ENCODE measurements at places on chromosomes 7 and 10.

DNA sequence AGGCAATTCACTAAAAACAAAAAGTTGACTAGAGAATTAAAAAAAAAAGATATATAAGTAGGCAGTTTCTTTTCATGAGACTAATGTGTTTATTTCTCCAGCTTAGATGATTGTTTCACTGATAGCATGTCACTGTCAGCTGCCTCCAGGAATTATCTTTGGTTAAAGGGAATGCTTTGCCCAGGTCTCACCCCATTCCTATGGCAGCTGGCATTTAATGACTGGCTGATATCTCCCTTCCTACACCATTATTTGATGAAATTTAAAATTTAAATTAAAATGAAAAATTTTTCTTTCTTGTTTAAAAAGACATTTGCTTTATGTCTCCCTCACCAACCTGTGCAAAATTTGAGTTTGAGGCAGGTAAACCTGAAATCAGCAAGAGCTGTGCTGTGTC lies 214.5 kb upstream of the PRSS1 start:
- DNase-seq = no peak

- no peak for DNase-seq
Observed at GRCh38 chr7:17971411-17971810, 31.1 kb upstream of the SNX13 start.

DNA sequence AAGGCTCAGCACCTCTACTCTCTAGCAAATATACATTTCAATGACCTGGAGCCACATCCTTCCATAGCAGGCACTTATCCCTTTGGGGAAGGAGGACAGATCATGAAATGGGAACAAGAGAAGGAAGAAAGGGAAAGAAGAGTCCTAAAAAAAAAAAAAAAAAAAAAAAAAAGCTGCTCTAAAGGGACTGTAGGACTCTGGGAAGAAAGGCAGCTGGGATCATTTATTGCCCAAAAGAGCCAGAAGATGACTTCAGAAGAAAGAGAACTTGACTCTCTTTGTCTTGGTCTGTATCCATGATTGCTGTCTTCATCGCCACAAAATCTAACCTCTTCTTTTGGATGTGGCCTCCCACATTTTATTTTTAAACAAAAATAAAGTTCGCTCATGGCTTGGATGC lies 203.6 kb upstream of the CELF2 start:
- no peak for DNase-seq

DNA sequence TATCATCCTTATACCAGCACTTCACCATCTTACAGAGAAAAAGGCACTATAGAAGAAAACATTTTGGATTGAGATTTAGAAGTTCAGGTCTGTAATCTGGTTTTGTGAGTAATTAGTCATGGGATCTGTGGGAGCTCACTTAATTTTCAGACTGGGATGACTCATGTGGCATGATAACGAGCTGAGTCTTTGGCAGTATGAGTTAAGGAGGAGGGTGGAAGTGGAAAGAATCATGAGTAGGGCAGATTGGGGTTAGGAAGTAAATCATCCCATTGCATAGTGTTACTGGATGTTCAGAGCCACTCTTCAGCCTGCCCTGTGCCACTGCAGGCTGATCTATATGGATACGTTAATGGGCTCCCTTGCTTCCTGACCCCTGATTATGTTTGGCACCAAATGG lies 64.9 kb downstream of the ZNF92 start:
- DNase-seq = peak; percentile 79

DNA sequence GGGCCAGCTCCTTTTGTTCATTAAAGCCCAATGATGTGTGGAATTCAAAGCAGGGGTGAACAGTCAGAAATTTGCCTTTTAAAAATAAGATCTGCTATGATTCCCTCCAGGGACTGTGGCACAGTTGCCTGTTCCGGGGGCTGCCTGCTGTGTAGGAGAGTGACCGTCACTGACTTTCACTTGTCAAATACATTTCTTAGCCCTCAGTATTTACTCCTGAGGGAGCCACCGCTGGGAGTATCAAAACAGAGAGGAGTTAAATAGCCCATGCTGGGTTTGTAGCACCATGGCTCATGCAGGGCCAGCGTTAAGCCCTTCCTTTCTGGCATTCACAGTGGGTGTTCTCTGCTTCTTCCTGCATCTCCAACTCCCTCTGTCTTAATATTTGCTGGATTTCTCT lies 897.8 kb downstream of the SORCS3 start:
- DNase-seq = no peak

DNA sequence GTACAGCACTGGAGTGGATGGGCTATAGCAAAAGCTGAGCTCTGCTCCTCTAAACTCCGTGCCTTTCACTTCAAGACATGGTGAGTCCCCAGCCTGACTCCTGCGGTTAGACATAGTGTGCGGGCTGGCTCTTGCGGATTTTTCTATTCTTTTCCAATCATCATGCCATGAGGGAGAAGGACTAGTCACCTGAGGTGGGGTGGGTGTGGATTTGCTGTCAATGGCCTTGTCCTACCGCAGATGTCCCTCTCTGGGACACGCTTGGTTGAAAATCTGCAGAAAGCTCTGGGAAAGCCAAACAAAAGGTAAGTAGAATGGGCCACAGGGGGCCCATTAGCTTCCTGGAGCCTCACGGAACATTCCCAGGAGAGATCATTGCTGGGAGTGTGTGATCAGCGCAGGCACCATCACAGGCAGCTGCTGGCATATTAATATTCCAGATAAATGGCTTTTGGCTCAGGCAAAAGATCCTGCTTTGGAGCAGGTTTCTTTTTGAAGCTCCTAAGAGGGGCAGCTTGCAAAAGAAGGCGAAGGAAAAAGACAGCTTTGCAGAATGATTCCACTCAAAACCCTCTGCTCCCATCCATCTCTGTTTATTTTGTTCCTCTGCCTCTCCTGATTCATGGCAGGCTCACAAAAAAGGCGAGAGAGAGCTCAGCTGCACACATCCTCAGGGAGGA lies 509.0 kb upstream of the ZMIZ1 start:
- DNase-seq = no peak

DNA sequence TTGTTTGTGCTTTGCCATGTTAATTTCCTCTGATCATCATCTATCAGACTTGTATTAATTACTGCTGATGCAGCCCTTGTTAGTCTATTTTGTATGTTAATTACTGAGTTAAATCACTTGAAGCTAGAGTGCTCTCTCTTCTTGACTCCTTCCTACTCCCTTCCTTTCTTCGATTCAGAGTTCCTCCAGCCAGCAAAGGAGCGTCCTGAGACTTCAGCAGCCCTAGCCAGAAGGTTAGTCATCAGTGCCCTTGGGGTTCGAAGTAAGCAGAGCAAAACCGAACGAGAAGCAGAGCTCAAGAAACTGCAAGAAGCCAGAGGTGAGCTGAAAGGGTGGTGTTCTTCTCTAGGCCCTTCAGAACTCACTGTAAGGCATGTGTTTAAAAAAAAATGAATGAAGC lies 32.1 kb downstream of the LOXL4 start:
- no peak for DNase-seq

- no peak for DNase-seq
Observed at GRCh38 chr7:29041991-29042390, 83.9 kb upstream of the TRIL start.

DNA sequence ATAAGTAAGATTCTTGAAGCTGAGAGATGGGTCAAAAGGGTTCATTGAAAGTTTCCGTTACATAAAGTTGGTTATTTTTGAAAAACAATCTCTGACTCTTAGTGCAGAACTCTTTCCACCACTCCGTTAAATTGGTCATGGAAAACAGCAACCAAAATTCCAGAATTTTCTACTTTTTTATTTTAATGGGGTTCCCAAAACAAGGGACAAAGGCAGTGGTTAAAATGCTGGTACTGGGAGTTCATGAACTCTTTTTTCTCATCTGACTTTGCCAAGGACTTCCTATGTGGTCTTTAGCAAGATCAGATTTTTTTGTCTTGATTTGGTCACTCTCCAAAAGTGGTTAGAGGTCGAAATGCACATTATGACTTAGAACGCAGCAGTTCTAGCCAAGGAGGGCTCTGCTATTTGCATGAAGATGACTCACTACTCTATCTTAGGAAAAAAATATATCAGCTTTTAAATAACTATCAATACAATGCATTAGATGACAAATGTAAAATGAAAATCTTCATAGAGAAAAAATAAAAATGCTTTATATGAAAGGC lies 145.7 kb downstream of the REEP3 start:
- no peak for DNase-seq

GRCh38 chr10:16948361-16948760 lies 131.1 kb upstream of the RSU1 start:
- DNase-seq = no peak

- DNase-seq = peak; percentile 76
Observed at GRCh38 chr7:108196004-108196403, 65.8 kb upstream of the LAMB4 start.

DNA sequence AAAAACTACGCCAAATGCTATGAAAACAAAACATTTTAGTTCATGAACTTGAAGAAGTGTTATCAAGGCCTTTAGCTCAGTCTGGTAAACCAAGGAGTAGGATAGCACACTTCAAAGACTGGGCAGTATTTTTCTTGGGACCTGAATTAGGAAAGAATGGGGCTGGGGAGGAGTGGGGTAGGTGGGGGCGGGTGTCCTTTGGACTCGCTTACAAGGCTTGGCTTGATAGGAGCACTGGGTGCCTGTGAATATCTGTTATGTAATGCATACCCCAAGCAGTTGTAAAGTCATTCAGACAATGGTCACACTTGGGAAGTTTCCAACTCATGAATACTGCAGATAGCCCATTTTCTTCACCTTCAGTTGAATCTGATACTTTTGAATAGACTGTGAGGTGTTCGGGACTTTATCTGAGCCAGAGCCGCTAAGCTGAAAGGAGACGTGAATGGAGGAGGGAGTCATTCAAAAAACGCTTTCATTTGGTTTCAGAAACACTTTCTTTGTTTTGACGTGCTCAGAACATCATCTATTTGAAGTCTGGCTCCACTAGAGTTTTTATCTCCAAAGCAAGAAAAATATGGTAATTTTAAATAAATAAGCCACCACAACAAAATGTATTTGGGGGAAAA lies 70.1 kb upstream of the FAM204A start:
- no peak for DNase-seq

DNA sequence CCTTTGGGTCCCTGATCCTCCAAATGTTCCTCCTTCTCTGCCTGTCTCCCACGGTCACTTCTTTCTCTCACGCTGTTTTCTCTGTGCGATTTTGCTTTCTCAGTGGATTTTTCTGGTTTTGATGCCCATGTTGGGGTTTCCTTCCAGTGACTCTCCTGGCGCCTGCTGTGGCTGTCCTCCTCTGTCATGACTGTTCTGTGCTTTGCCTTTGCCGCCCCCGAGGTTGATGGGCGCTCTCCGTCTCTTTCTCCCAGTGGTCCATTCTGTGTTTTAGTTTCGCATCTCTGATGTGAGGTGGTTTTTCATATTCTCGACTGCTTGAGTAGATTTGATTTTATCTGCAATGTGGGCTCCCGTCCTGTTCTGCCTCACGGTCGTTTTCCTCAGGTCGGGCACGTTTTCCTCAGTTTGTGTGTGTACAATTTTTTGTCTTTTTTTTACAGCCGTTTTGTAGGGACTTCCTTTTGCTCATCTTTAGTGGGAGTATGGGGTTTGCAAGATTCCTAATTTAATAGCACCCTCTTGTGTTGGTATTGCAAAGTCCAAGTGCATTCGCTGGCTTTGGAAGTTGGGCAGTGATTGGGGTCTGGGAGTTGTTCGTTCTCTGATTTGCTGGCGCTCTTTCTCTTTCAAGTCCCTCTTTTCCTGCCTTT lies 100.0 kb downstream of the INPP5A start:
- DNase-seq = peak; percentile 39

DNA sequence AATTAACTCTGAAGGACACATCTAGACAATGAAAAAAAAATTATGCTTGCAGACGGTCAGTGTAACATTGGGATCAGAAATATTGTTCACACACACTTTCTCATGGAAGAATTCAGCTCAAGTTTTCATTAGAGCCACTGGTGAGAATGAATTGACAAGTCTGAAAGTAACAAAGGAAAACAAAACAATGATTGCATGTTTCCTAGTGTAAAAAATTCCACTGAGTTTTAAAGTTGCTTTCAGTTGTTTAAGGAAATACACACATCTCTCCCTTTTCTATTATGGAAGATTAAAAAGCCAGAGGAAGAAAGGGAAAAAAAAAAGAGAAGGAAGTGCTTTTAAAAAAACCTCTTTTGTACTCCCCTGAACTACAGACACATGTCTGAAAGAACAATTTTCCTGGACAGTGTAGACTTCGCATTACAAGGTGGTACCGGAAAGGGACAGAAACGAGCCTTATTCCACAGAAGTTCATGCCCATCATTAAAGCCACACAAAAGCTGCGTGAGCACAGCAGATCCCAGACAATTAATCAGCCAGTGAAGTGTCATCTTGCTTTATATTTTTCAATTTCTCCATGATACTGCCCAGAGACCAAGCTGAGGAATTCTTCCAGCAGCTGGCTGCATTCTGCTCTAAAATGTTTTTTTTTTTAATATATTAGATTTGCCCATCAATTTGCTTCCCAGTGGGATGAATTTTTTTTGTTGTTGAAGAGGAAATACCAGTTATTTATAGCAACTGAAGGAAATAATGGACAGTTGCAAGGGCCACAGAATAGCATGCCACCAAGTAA lies 294.8 kb downstream of the DOCK4 start:
- DNase-seq = no peak

- peak; percentile 44 for DNase-seq
Observed at GRCh38 chr7:157276731-157277562, 59.9 kb upstream of the DNAJB6 start.

DNA sequence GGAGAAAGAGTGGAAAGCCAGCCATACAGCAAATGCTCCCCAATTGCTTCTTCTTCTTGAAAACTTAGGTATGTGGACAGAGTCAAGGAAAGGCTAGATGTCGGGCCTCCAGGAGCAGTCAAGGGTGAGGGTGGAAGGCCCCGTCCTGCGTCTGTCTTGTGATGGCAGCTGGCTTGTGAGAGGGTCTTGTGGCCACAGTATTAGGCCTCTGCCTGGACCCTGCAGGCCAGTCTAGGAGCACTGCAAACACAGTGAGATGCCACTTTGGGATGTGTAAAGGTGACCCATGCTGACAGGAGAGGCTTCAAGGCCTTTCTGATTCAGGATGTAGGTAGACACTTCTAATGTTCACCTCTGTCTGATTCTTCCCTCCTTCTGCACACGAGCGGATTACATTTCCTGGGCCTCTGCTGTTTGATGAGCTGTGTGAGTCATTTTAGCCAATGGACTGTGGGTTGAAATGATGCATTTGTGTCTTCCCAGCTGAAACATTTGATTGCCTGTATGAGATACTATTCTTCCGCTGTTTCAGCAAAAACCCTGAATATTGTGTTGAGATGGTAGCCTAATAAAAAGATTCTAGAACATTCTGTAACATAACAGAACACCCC lies 135.4 kb downstream of the EMX2 start:
- DNase-seq = no peak

GRCh38 chr10:89421018-89421476 lies 6.7 kb downstream of the IFIT5 start:
- no peak for DNase-seq

Measured in RCC 7860 (cell line).